ENCODE measurements at places on chromosomes 16 and 17. TPM values are rescaled to one million over a fixed set of nuclear protein-coding genes. Genes with fewer than 3 reads are reported as not detected.

DNA sequence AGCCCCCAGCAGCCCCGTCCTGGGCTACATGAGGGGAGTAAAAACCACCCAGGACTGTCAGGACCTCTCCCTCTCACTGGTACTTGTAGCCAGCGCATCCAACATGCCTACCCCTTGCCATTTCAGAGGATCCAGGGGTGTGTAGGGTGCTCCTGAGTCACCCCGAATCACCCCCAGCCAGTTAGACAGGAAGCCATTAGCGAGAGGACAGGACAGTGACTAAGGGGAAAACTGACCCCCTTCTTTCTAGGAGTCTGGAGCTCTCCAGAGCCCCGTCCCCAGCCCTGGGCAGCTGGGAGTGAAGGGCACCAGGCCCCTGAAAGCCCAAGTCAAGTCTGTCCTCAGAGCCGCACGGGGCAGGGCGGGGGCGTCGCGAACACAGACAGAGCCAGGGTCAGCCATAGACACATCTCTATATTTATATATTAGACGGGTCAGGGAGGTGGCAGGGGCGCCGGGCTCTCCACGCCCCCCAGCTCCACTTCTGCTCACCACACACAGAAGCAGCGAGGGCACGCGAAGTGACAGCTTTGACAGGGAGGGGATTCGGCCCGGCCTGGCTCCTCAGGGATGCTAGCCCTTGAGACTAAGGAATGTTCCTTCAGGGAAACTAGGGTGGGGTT, 485 bp upstream of the GDPD3 start:
- no peak for DNase-seq

GRCh38 chr17:65604070-65604469, 42.6 kb upstream of the AXIN2 start:
- no peak for DNase-seq

DNA sequence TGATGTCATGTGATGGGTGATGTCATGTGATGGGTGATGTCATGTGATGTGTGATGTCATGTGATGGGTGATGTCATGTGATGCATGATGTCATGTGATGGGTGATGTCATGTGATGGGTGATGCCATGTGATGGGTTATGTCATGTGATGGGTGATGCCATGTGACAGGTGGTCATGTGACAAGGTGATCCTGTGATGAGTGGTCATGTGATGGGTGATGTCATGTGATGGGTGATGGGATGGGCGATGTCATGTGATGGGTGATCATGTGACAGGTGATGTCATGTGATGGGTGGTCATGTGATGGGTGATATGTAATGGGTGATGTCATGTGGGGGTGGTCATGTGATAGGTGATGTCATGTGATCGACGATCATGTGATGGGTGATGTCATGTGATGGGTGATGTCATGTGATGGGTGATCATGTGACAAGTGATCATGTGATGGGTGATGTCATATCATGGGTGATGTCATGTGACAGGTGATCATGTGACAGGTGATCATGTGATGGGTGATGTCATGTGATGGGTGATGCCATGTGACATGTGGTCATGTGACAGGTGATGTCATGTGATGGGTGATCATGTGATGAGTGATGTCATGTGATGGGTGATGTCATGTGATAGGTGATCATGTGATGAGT, 17.2 kb downstream of the CD300LB start:
- no peak for DNase-seq

DNA sequence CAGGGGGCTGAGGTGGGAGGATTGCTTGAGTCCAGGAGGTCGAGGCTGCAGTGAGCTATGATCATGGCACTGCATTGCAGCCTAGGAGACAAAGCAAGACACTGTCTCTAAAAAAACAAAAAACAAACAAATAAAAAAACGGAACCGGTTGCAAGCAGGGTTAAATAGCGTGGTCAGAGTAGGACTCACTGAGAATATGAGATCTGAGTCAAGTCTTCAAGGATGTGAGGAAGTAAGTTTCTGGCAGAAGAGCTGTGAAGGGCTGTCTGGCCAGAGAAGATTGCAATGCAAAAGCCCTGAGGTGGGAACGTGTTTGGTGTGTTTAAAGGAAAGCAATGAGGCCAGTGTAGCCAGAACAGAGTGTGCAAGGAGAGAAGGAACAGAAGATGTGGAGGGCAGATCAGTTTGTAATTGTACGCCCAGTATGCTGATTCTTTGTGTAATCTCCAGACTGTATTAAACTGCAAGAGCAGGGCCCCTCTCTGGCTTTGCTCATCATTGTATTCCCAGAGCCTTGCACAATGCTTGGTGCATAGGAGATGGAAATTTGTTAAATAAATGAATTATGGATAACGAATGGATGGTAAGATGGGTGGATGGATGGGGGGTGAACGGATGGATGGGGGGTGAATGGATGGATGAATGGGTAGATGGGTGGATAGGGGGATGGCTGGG, 6.3 kb downstream of the G6PC1 start:
- no peak for DNase-seq

The ACBD4 gene
- polyA plus RNA-seq: 16.6 TPM

All from large intestine (tissue), 12 donors.